CD4-positive, CD25-positive, alpha-beta regulatory T cell (primary cell): ENCODE measurements at places on chromosomes 3 and 15. TPM values are rescaled to one million over a fixed set of nuclear protein-coding genes. Genes with fewer than 3 reads are reported as not detected.

DNA sequence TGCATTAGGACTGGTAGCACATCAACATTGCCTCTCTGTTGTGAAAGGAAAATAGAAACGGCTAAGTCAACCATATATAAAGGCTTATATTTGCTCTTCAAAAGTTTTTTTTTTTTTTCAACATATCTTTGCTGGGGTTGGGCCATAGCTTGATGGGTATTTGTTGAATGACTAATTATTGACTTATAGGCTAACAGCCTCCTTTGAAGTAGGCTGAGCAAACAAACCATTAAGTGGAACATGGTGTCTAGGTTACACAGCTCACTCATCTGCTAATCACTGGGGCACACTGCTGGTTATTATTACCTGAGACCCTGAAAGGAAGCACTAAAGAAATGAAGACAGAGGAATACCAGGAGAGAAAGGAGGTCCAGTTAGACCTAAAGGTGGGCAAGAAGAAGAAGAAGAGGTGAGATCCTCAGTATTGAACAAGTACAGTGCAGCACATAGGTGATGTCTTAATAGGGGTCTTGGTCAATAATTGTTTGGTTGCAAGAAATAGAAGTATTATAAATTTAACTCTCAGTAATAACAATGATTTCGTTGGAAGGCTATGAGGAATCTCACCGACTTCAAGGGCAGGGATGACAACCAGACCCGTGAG, 139.4 kb downstream of the RPLP1 start:
- DNase-seq: no peak

- DNase-seq: no peak
Observed at GRCh38 chr3:122553171-122553570, 10.9 kb downstream of the PARP9 start.

DNA sequence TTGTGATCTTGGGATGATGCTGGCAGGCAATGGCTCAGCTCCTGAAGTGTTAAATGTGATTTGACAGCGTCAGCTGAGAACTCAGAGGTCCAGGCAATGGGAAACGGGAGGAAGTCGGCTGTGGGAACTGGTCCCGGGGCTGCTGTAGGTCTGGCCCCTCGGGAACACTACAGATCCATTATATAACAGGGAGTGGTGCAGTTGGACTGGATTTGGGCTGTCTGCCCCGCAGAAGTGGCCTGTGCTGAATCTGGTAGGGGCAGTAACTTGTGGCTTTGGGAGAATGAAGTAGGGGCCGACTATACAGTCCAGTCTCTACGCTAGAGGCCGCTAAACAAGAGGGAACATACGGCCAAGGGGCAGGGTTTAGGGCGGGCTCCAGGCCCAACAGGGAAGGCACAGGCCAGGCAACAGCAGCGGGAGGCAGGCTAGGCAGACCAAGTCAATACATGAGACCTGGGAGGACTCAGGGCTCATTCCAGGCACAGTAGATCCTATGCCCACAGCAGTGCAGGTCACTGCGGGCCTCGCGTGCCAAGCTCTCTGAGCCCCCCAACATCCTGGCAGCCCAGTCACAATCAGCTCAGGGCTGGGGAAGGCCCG, 20.3 kb upstream of the IL16 start:
- no peak for DNase-seq

- DNase-seq: peak; percentile 32
Observed at GRCh38 chr3:147191795-147192385, 214.5 kb downstream of the ZIC4 start.

DNA sequence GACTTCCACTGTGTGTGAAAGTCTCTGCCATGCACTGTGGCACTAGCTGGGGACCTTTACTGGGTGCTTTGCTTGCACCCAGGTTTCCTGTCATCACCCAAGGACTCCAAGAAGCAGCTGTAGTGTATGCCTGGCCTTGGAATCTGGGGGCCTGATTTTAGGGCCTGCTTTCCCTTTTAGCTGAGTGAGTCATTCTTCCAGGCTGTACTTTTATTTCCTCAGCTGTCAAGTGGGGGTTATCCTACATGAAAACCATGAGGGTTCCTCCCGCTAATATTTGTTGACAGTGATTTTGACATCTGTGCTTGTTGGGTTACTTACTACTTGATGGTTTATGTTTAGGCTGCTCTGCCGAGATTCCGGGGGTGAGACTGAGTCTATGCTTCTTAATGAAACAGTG, 18.5 kb downstream of the GORASP1 start:
- no peak for DNase-seq

POMGNT2 gene
- total RNA-seq: 2.0 TPM

CPLX3 gene
- 0.35 TPM for total RNA-seq

GRCh38 chr15:101213147-101213546, 38.7 kb downstream of the CHSY1 start:
- DNase-seq: no peak

TGM4 gene
- not detected for total RNA-seq

GRCh38 chr15:63827113-63827512, 6.6 kb downstream of the HERC1 start:
- no peak for DNase-seq

FETUB gene
- total RNA-seq: not detected

GRCh38 chr3:157282261-157283191, 122.6 kb upstream of the CCNL1 start:
- peak; percentile 1 for DNase-seq

GRCh38 chr3:56754741-56755417, 46.9 kb downstream of the ARHGEF3 start:
- peak; percentile 81 for DNase-seq

- no peak for DNase-seq
Observed at GRCh38 chr3:168267179-168267578, 171.5 kb upstream of the GOLIM4 start.

CYP1A1 gene
- total RNA-seq: not detected

GOLGA8J gene
- total RNA-seq: not detected

FEZF2 gene
- total RNA-seq: not detected

GOLGA8Q gene
- 0.52 TPM for total RNA-seq

SPTSSB gene
- total RNA-seq: not detected

GRCh38 chr3:13173186-13173585, 100.0 kb upstream of the IQSEC1 start:
- no peak for DNase-seq

GRCh38 chr3:43073836-43074220, 32.1 kb downstream of the POMGNT2 start:
- no peak for DNase-seq

UROC1 gene
- not detected for total RNA-seq

DNA sequence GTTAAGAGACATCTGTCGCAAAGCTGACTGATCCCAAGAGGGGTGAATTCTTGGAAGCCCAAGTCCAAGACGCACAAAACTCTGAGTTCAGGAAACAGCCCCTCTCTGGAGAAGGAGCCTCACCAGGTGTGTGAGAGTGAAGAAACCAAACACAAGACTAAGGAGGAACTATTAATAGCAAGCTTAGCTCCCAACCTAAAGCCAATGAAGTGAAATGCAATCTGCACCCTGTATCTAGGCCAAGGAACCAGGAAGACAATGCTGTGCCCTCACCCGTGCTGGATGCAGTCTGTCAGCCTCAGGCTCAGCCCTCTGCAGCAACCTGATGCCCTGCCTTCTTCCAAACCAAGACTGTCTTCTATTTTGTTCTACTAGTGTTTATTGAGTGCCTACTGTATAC, 22.5 kb upstream of the THBS1 start:
- no peak for DNase-seq

MEGF11 gene
- not detected for total RNA-seq

GRM7 gene
- total RNA-seq: not detected

DNA sequence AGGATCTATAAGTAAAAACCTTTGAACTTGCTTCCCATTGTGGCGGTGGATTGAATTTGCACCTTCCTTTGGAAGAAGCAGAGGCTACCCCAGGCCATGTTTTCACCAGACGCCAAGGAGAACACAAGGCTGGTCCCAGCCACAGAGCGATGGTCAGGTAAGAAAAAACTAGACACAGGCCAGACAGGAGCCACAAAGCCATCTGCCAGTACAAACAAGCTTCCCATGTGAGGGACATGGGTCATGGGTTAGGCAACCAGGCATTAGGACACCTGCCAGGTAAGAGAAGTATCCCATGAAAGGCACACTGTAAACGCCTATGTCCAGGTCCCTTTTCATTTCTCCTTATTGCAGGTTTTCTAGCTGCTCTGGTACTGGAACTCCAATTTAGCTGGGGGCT, 190.2 kb downstream of the KLF13 start:
- DNase-seq: no peak

DNA sequence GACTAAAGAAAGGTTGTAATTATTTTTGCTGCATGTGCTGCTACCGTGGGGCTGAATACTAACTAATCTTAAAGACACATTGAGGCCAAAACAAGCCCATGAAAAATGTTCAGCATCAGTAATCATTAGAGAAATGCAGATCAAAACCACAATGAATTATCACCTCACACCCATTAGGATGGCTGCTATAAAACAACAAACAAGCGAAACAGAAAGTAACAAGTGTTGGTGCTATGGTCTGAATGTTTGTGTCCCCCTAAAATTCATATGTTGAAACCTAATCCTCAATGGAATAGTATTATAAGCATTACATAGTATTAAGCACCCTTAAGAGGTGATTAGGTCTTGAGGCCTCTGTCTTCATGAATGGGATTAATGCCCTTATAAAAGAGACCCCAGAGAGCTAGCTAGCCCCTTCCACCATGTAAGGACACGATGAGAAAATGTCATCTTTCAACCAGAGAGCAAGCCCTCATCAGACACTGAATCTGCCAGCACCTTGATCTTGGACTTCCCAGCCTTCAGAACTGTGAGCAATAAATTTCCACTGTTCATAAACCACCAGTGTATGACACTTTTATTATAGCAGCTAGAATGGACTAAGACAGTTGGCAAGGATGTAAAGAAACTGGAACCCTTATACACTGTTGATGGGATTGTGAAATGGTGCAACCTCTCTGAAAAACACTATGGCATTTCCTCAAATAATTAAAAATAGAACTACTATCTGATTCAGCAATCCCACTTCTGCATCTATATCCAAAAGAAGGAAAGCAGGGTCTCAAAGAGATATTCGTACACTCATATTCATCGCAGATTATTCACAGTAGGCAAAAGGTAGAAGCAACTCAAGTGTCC, 76.1 kb downstream of the REC114 start:
- no peak for DNase-seq

DNA sequence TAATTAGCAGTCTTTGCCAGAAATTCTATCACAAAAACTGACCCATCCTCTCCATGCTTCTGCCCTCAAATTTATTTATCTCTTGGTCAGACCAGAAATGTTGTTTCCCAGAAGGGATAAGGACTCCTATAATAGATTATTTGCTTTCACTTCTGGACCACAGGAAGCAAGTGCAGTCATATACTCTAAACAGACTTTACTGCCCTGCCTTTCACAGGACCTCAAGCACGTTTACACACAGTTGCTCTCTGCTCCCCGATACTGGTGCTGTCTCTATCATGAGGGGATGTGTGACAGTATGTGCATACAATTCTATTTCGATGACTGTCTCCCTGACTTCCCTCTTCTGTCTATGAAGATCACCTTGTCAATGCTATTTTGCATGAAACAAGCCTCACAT, 205.5 kb upstream of the TGFBR2 start:
- DNase-seq: no peak

DNA sequence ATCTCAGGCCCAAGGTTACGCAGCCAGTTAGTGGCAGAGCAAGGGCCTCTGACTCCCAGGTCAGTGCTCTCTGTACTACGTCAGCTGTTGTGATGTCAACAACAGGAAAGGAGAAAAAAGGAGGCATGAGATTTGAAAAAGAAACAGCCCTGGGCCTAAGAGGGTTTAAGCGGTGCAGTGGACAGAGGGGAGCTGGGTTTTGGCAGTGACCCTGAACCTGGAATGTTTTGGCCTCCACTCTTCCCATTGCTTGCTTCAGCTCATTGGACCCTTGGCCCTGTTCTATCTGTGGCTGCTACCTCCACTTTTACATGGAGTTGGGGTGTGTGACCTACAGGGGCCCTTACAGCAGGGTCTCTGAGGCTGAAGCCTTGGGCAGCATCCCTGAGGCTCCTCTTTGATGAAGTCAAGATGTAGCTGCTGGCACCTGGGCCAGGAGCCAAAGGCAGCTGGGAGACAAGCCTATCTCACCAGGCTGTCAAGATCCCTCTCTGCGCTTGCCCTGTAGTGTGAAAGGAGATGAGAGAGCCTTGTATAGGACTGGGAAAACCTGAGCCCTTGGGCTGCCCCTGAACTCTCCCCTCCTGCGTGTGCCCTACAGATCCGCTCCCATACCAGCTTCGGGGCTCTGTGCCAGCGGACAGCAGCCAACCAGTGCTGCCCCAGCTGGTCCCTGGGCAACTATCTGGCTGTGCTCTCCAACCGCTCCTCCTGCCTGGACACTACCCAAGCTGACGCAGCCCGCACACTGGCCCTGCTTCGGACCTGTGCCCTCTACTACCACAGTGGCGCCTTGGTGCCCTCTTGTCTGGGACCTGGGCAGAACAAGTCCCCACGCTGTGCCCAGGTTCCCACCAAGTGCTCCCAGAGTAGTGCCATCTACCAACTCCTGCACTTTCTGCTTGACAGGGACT, 8.7 kb downstream of the DISP2 start:
- DNase-seq: no peak

ACVR2B gene
- total RNA-seq: 12.7 TPM

TRPM1 gene
- not detected for total RNA-seq

GRCh38 chr3:23686519-23686918, 119.2 kb upstream of the UBE2E1 start:
- no peak for DNase-seq

DNA sequence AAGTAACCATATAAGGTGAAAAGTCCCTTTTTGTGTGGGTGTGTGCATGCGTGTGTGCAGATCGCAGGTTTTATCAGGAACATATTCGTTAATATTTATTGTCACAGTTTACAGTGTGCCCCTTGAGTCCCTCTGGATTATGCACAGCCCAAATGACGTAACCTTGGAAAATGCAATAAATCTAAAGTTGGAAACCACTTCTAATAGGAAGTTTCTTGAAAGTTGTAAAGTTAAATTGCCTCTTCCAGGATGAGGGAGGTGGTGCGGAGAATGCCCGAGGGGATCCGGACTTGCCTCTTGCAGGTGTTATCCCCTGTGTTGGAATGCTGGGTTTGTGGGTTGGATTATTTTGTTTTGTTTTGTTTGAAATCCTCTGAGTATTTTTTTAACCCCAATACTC, 143.3 kb downstream of the CMSS1 start:
- DNase-seq: no peak

DNA sequence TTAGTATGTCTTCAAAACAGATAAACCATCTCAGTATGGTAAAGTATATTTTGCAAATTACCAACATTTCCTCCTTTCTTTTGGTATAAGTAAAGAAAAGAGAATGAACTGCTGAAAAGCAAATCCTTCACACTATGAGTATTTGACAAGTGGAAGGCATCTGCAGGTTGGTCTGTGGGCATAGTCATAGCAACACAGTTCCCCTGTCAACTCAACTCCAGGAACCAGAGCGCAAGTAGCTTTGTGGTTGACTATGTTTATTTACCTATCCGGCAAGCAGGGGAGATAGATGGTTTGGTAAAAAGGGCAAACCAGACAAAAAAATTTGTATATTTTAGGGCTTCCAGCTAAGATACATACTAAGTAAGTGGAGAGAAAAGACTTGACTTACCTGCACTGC, 88.3 kb upstream of the PPIB start:
- peak; percentile 48 for DNase-seq

ADIPOQ gene
- not detected for total RNA-seq

CILP gene
- 0.52 TPM for total RNA-seq
